ENCODE measurements at places on chromosomes 12 and 14.

- no peak for DNase-seq
Measured at GRCh38 chr12:102757154-102757881, 159.7 kb downstream of the PAH start.

- DNase-seq: no peak
Measured at GRCh38 chr14:81516986-81517797, 16.5 kb downstream of the SEL1L start.

GRCh38 chr14:31388687-31389413 is 31.5 kb downstream of the HEATR5A start:
- no peak for DNase-seq

DNA sequence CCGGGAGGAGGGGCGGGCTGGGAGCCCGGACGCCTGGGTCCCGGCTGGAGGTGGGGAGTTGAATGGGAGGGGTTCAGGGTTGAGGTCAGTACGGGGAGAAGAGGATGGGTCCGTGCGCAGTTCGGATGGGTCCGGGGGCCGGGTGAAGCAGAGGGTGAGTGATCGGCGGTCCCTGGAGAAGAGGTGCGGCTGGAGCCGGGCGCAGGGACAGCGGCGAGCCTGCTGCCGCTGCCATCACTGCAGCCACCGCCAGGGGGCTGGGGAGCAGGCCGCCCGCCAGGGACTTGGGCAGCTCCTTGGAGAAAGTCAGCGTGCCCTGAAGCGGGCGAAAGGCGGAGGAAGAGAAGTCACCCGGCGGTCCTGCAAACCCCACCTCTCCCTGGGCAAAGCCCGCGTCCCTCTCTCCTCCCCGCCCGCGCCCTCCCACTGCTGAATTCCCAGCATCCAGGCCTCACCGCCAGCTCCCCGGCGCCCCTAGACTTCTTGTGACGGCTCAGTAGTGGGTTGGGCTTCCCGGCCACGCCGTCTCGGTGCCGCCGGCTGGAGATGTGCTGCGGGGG is 6.0 kb upstream of the GPR84 start:
- DNase-seq: peak; percentile 93

- DNase-seq: no peak
Measured at GRCh38 chr12:21353487-21353886, 18.8 kb upstream of the SLCO1A2 start.

Data from coronary artery (tissue), 2 donors.